Activated CD8-positive, alpha-beta memory T cell treated with anti-CD3 and anti-CD28 coated beads for 1 hour (primary cell): ENCODE measurements at places on chromosomes 4 and X.

DNA sequence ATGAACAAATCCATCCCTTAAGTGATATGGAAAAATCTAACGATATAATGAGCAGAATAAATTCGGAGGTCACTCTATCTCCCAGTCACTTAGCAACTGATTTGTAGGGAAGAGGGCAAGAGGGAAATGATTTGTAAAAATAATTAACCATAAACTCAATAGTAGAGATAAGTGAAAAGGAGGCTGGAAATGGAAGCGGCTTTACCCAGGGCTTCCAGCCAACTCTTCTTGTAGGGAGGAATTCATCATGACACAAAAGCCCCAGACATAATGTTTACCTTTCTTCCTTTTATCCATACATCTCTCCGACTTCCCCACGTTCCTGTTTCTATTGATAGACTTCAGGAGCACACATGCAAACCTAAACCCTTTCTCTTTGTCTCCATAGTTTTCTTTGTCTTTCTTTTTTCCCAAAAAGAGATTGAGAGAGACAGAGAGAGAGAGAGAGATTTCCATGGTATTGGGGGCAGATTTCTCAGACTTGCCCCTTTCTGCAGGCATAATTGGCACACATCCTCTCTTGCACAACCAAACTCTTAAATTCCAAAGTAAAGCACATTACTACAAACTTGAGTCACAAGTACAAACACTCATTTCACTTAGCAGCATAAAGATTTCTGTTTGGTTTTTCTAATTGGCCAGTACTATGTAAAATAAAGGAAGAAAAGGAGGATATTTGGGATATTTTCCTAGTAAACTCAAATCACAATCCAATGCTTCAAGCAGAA is 140.9 kb downstream of the MAPK10 start:
- no peak for DNase-seq

DNA sequence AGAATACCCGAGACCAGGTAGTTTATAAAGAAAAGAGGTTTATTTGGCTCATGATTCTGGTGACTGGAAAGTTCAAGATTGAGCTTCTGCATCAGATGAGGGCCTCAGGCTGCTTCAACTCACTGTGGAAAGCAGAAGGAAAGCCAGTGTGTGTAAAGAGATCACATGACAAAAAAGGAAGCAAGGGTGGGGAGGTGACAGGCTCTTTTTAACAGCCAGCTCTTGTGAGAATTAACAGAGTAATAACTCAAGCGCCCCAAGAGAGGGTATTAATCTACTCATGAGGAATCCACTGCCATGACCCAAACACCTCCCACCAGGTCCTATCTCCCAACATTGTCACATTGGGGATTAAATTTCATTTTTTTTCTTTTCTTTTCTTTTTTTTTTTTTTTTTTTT is 6.3 kb upstream of the YIPF6 start:
- no peak for DNase-seq

DNA sequence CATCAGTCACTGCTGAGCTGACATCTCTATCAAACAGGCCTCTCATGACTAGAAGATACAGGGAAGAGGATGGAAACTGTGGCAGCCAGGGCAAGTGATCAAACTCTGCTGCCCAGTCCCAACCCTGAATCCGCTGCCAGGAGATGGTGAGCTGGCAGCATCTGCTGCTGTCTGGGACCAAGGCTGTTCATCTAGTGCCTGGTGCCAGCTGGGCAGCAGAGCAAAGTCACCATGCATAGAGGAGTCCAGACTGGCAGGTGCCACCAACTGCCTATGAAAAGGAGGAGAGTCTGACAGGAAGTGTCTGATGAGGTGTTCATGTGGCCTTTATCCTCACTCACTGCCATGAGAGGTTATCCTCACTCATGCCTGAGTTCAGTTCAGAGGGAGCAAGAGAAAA is 518.9 kb downstream of the MID1IP1 start:
- no peak for DNase-seq

GRCh38 chrX:12505127-12505526 is 286.1 kb upstream of the PRPS2 start:
- DNase-seq: no peak

DNA sequence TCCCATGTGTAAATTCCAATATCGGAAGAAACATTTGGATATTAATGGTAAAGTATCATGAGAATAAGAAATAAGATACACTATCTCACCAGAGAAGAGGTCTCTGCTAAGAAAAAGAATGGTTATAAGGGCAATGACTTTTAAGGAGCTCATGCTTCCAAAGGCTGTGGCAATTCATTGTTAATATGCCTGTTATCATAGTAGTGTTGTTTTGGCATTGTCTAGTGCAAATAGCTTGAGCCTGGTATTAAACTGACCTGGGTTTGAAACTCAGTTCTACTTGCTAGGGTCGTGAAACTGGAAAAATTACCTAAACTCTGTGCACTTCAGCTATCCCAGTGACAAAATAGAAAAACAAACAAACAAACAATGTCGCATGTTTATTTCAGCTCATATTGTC is 8.8 kb downstream of the HPGDS start:
- DNase-seq: no peak

DNA sequence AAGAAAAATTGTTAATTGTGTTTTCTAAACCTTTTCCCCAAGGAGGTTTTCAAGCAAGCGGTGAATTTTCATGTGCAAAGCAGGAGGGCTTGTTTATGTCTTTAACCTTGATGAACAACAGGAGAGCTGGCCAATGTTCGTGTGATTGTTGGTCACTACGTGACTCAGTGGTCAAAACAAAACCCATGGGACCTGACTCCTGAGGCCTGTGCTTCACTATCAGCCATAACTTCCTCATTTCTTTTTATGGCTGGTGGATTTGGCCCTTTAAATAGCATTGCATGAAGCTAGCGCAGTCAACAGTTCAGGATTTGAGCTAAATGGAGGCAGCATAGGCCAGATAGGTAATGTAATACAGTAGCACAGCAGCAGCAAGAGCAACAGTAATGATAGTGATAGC is 80.5 kb downstream of the MID1IP1 start:
- DNase-seq: no peak

- DNase-seq: no peak
These were observed 83.0 kb downstream of the FAM193A start for GRCh38 chr4:2619459-2619858.

DNA sequence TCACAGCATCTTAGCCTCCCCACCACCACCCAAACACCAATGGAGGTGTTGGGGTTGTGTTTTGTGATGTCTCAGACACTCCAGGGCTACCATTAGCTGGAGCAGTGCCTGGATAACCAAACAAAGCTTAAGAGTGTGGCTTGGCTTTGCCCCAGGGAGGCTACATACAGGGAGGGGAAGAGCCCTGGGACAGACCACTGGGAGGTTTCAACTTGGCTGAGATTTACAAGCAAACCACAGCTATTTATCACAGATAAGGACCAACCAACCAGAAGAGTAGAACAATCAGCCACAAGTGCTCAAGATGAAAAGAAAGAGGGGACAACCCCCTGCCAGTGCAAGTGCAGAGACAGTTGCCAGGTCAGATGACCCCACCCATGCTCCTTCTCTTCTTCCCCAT is 24.1 kb downstream of the SOX3 start:
- no peak for DNase-seq

GRCh38 chrX:155263854-155264628 is at the start of gene RAB39B:
Gene RAB39B (minus strand): TSS chrX:155264491. CDS start chrX:155264288, 203 bp downstream.
- DNase-seq: peak; percentile 47

- peak; percentile 5 for DNase-seq
These were observed 599 bp downstream of the NUP54 start for GRCh38 chr4:76147454-76148141.

DNA sequence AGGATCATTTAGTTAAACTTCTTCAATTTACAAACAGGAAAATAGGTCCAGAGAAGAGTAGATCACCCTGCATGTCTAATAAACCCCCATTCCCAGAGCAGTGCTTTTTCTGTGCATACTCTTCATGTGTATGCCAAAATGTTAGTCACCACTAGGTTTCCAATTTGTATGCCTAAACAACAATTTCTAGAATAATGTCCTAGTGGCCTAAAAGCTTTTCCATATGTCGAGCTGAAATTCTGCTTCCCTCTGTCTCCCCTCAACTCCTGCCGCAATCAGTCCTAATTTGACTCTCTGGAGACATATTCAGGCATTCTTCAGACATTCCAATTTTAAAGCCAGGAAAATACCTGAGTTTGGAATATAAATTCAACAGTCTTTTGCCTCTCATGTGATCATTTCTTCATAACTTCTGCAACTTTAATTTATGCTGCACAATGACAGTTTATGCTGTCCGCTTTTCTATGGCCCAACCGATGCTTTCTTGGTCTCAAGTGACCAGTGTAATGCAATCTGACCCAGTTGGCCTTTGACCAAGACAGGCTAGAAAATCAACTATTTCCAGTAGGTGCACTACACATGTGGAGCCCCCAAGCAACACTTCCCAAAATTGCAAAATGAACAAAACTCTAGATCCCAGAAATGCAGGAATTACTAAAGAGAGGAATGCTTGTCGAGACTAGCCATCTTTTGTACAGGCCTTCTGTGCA is 122.9 kb upstream of the FMR1 start:
- no peak for DNase-seq

- DNase-seq: no peak
These were observed 25.1 kb downstream of the ADAD1 start for GRCh38 chr4:122403861-122404260.

- no peak for DNase-seq
These were observed 6.6 kb downstream of the TLL1 start for GRCh38 chr4:165879641-165880040.

GRCh38 chrX:101415180-101416145 is 7.4 kb downstream of the HNRNPH2 start:
- no peak for DNase-seq

DNA sequence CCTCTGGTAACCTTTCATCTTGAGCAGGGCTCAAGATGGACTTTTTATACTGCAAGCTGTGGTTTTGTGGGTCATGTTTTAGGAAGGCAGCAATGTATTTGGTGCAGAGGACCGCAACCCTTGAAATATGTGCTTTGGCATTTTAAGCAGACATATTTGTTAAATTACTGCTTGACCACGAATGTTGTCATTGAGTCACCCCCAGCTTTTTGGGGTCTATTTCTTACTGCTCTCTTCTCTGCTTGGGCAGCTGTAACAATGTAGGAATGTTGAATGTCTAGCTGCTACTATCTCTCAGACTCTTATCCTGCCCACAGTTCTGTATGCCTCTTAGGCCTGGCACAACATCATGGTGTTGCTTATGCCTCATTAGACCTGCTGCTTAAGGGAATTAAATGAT is 6.0 kb downstream of the RBPJ start:
- no peak for DNase-seq

- no peak for DNase-seq
These were observed 62.3 kb downstream of the ATRX start for GRCh38 chrX:77723681-77724080.

- DNase-seq: no peak
These were observed 2.6 kb upstream of the CPZ start for GRCh38 chr4:8589823-8590545.

DNA sequence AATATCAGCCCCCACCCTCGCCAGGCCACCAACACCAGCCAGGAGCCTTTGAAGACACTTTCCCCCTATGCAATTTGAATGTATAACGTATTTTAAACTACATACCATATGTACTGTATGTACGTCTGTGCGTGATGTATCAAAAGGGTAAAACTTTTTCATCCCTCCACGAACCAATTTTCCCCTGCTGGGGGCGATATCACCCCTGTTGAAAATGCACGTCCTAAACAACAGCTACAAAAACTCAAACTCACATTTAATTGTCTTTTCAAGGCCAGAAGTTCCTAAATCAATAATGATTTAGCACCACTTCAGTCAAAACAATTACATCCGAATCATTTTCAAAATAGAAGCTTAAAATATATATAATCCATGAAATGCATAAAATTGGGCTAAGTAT is 1.4 kb downstream of the VEGFD start:
- no peak for DNase-seq

GRCh38 chrX:115226929-115227328 is 7.0 kb downstream of the LRCH2 start:
- DNase-seq: no peak

GRCh38 chr4:35539404-35540055 is 704.8 kb downstream of the ARAP2 start:
- DNase-seq: no peak

GRCh38 chr4:138310498-138310897 is 68.3 kb upstream of the SLC7A11 start:
- DNase-seq: no peak
